ENCODE measurements at places on chromosomes 1 and 21.

GRCh38 chr21:38793926-38794713, 11.6 kb upstream of the ETS2 start:
- no peak for DNase-seq

DNA sequence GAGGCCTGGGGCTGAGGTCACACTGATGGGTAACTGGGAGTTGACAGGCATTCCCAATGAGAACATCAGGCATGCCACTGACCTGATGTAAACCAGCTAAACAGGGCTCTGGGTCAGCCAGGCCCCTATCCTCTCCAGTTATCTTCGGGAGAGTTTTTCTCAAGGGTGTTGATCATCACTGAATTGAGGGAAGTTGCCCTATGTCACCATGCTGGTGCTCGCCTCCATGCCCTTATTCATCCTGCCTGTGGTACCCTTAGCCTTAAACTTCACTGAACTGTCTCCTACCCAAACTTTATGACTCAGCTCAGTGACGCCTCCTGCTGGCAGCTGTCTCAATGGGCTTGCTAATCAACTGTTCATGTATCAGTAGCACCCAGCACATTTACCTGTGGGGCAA, 80.7 kb upstream of the TNR start:
- DNase-seq = no peak

DNA sequence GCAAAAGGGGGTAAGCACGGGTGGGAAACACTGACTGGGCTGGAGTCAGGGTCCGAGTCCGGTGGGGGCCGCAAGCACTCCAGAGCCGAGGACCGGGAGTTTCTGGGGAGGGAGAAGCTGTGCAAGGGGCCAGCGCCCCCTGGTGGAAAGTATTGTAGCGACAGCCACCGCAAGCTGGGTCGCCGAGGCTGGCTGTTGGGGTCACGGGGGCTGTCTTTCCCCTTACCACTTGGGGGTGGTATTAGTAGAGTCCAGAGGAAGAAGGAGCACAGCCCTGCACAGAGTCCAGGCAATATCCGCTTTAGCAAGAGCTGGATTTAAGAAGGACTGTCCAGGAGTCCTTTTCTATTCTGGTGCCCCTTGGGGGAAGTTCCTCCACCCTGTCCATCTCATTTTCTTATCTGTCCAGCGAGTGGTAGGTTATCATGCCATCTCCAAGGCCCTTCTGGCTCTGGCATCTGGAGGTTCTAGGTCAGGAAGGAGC, 17.9 kb upstream of the ETV3 start:
- no peak for DNase-seq

GRCh38 chr1:156165083-156165482, 11.7 kb downstream of the SEMA4A start:
- DNase-seq = no peak

GRCh38 chr1:5120559-5120958, 466.1 kb downstream of the AJAP1 start:
- DNase-seq = no peak

- DNase-seq = no peak
These were observed 291.9 kb downstream of the CAMTA1 start for GRCh38 chr1:7077136-7077535.

GRCh38 chr1:184494929-184495328, 108.1 kb downstream of the C1orf21 start:
- no peak for DNase-seq

- no peak for DNase-seq
These were observed 34.8 kb upstream of the DUSP10 start for GRCh38 chr1:221776495-221777301.

DNA sequence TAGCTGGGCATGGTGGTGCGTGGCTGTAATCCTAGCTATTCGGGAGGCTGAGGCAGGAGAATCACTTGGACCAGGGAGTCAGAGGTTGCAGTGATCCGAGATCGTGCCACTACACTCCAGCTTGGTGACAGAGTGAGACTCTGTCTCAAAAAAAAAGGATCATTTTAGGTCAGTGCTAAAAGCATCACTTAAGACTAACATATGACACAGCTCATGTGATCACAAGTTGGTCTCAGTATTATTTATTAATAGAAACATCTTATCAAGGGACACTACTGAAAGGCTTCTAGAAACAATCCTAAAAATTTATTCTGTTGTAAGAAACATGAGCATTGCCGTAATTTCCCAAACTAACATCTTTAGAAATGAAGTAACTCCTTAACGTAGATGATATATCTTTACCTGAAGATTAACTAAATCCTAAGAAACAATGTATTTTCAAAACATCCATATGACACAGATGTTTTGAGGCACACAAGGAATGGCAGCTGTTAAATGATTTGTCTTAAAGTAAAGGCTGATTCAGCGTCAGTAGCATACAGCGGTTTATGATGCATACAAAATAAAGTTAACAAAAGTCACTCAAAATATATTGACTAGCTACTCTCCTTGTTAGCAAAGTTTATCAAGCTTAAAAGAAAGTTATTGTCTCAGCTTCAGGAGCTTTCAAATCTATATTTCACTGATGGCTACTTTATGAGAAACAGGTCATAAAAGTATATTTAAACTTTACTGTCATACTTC, 2.6 kb downstream of the NIBAN1 start:
- DNase-seq = no peak

DNA sequence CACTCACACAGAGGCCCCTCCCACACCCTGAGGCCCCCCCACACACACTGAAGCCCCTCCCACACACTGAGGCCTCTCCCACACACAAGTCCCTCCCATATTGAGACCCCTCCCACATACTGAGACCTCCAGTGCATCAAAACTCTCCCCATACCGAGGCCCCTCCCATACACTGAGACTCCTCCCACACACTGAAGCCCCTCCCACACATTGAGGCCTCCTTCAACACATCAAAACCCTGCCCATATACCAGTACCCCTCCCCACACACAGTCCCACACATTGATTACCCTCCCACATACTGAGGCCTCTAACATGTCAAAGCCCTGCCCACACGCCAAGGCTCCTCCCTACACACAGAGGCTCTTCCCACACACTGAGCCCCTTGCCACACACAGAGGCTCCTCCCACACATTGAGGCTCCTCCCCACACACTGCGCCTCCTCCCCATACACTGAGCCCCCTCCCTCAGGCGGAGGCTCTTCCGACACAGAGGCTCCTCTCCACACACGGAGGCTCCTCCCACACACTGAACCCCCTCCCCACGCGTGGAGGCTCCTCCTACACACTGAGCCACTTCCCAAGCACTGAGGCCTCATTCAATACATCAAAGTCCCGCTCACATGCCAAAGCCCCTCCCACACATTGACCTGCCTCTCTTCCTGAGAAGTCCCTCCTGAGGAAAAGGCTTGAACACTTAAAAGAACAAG, 392.3 kb downstream of the CAMTA1 start:
- DNase-seq = no peak

GRCh38 chr1:246106342-246106763, 400.7 kb downstream of the SMYD3 start:
- no peak for DNase-seq

DNA sequence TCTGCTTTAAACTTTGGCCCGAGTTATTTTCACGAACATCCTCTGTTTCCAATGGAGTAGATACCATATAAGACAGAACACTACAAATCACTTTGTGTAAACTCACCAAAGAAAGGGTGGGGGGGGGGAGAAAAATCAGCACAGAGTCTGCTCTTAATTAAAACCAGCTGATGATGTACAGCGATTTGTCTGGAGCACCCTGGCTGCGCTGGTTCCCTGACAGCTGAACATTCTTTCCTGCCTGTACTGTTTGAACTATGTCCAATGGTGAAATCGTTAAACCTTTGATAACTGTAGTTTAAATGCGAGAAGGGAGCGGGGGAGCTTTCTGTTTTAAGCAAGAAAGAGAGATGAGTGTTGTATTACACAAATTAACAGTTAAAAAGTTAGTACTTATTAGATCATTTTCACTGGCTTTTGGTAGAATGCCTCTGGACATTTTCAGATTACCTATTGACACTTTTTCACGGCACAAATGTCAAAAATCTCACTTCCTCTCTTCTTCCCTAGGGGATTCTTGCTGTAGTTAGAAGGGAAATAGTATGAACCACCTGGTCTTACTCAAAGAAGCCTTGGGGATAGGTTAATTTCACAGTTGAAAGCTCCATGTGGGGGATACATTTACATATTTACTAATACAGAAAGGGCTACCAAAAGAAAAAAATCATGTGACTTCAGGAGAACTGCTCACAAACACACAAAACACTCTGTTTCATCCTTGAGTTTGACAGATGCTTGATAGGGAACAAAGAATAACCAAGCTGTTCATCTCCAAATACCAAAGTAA, 140.2 kb upstream of the RUNX1 start:
- DNase-seq = no peak

DNA sequence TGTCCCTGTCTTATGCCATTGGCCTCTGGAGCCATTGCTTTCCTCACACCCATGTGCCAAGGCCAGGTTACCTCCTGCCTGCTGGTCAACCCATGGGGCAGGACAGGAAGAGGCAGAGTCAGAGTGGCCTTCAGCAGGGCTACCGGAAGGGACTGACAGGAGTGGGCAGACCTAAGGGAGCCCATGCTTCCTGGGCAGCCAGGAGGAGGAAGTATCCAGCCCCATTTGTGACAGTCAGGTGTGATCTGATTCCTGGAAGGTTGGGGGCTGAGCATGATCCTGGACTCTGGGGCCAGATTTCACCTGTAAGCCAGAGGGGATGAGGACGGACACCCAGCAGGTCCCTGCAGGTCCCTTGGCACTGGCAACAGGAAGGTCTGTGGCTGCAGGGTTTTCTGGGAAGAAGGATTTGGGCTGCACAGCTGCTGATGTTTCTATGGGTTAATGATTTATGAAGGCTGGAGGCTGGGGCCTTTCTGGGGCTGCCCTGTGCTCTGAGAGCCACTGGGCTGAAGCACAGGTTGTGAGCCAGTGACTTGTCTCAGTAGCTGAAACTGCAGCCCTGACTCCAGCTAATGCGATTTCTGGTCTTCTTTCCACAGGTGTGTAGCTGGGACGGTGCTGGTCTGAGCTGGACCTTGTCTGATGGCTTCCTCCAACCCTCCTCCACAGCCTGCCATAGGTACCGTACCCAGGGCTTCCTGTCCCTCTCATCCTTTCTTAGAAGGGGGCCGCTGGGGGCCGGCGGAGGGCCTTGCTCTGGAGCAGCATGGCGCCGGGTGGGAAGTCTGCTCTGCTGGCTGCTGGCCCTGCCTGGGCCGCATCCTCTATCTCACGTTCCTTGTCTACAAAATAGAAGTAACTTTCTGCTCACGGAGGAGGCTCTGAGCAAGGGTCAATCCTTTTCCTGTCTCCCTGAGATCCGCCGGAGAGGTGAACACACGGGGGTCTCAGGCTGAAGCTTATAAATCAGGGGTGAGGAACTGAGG, 40.7 kb downstream of the ARHGEF10L start:
- DNase-seq = no peak

GRCh38 chr1:29653886-29654450, 417.6 kb downstream of the PTPRU start:
- DNase-seq = no peak

DNA sequence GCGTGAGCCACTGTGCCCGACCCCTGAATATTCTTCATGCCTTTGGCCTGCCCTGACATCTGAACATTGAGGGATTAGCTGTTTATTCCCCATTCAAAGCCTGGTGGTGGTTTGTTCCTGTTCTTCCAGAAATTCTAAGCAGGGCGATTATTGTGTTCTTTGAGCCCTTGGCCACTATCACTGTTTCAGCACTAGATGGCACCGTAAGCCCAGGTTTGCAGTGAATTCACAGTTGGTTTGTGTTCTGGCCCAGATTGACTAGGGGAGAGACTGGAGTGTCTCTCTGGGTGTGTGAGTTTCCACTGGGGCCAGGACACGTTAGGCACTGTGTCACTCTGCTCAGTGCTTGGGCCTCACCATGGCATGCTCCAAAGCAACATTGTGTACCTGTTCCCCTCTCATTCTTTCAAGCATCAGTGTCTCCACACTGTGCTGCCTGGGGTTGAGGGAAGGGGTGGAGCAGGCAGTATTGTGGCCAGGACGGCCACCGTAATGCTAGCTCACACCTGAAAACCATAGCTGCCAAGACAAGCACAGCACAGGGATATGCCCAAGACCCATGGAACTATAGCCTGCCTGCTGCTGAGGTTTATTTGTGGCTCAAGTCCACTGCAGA, 52.7 kb downstream of the PKN2 start:
- no peak for DNase-seq

- DNase-seq = no peak
These were observed 1.0 kb downstream of the DMRTB1 start for GRCh38 chr1:53460211-53460634.

- no peak for DNase-seq
These were observed 106.7 kb upstream of the ADAR start for GRCh38 chr1:154714638-154715037.

GRCh38 chr1:59596432-59596831, 218.3 kb upstream of the HOOK1 start:
- DNase-seq = no peak

DNA sequence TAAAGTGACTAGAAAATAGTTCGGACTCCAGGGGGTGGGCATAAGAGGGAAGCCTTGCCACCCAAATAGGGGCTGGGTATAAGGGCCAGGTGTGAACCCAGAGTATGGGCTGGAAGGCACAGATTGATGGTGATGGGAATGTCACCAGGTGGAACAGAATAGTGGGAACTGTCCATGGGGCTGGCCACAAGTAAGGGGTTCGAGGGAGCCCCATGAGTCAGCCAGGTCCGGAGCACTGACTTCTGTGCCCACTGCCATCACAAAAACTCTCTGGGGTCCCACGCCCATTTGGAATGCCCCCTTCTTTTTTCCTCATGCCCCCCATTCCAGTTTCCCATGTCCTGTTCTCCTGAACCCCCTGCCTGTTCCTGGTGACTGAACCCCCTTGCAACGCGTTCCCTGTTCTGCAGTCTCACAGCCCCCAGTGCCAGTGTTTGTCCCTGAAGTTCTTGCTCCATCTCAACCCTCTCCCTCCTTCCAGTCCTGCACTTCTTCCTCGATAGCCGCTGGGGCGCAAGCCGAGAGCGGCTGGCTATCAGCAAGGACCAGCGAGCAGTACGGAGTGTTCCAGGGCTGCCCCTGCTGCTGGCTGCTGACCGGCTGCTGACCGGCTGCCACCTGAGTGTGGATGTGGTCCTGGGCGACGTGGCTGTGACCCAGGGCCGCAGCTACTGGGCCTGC, 7.9 kb downstream of the TRIM46 start:
- no peak for DNase-seq

DNA sequence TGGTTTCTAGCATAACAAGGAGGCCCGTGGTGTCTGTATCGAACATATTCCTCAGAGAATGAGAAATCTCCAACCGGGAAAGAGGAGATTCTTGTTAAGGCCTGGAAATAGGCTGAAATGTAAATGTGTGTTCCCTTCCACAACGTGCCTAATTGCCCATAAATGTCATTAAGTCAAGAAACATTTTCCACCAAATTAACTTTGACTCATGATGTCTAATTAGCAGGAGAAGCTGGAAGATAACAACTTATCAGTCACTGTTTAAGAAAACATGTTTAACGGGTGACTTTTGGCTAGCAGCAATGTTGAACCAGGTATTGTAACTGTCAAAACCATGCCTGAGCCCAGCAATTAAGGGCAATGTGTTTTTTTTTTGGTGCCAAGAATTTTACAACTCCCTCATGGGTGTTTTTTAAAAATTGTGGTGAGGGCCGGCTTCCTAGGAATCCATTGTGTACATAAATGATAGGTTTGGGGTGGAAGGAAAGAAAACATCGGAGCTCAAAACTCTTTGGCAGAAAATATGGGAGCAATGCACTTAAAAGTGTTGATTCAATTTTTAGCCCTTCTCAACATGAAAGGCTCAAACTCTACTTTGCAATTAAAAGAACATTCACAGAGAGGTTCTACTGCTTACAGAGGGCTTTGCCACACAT, 67.0 kb downstream of the OLIG1 start:
- DNase-seq = no peak

GRCh38 chr1:111602302-111602701, 17.3 kb upstream of the RAP1A start:
- DNase-seq = no peak
